ENCODE measurements at places on chromosomes 7 and 10. TPM values are rescaled to one million over a fixed set of nuclear protein-coding genes. Genes with fewer than 3 reads are reported as not detected.

The EBLN1 gene
- not detected for total RNA-seq

The PLCE1 gene
- 14.7 TPM for total RNA-seq

The PRPS1L1 gene
- not detected for total RNA-seq

The PON3 gene
- total RNA-seq, result 5.5 TPM

The HOXA5 gene
- 8.0 TPM for total RNA-seq

The MSMB gene
- total RNA-seq, result not detected

The CYP3A7 gene
- total RNA-seq, result not detected

The ZP3 gene
- total RNA-seq, result 2.0 TPM

The STOX1 gene
- total RNA-seq, result 0.27 TPM

The CHRM2 gene
- total RNA-seq, result not detected

The PTF1A gene
- not detected for total RNA-seq

The DDC gene
- total RNA-seq, result not detected

The DOCK4 gene
- total RNA-seq, result 34.2 TPM

The PDZD7 gene
- 1.1 TPM for total RNA-seq

The MYH16 gene
- 0.29 TPM for total RNA-seq

The PNLIPRP1 gene
- 0.94 TPM for total RNA-seq

All from aorta (tissue), 5 donors.